Amygdala (tissue), 56 donors: ENCODE measurements at places on chromosomes 13 and 19.

DNA sequence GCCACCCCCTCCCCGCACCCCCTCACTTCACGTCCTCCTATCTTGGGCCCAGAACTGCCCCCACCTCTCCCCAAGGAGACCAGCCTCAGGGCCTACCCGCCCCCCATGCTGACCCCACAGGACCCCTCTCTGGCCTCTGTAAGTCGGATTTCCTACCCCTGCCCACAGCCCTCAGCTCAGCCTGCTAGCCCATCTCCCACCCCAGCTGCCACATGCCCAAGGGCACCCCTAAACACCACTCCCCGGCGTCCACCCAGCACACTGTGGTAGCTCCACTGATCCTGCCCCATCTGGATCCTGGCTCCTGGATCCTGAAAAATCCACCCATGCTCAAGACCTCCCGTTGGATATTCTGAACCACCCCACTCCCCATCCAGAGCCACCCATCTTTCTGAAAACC is 805 bp downstream of the EVI5L start:
- DNase-seq, result no peak

DNA sequence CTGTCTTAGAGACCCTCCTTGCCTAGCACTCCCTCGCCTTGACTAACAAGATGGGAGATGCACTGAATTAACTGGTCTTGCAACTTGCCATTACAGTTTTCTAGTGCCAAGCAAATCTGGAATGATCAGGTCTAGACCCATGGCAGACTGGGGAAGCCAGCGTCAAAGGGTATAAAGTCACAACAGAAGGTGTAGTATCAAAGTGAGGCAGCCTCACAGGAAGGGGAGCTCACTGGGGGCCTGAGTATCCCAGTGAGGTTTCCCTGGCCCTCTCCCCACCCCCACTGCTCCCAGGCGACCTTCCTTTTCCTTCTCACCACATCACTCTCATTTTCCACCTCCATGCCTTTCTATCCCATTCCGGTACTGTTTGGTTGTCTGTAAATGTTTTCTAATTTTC is 83.5 kb upstream of the DOCK9 start:
- no peak for DNase-seq

GRCh38 chr19:16121141-16121540 is 9.5 kb downstream of the RAB8A start:
- DNase-seq, result no peak

DNA sequence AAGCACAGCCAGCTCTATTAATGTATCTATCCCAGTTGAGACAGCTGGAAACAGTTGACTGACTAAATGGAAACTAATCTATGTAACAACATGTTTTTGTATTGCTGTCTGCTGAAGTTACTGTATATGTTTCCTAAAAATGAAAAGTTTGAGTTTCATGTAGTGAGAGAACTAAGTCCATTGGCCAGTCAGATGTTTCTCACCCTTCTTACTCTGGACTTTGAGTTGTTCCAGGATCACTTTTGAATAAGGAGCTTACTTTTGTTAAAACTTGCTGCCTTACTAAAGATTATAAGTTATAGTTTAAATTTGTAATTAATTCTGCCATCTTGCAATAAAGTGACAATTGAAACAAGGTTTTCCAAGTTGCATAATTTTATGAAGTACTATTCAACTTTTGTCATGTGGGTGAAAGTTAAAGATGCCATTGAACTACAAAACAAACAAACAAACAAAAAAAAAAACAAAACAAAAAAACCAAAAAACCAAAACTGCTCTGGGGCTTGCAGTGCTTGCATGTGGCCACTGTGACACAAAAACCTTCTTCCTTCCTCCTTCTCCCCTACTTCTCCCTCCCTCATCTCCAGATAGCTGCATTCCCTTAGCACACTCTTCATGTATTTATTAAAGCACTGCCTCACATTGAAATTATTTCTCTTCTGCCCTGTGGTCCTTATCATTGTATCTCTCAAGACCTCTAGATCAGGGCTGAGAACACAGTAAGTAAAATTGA is 15.3 kb downstream of the WDFY2 start:
- DNase-seq, result no peak

- DNase-seq, result no peak
Measured at GRCh38 chr13:42393573-42394360, 121.8 kb downstream of the AKAP11 start.

DNA sequence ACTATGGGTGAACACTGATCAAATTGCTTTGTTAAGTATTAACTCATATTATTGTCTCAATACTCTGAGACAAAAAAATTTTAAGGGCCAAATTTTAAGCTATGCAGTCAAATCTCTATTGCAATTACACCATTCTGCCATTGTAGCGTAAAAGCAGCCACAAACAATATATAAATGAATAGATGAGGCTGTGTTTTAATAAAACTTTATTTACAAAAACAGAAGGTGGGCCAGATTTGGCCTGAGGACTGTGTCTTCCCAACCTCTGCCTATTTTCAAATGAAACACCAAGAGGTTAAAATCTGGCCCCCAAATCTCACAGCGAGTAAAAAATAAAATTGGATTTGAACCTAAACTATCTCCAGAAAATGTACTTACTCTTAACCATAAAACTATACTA is 51.7 kb downstream of the MBD3L2B start:
- no peak for DNase-seq
